ENCODE measurements at places on chromosomes 7 and 10.

- DNase-seq = peak; percentile 87
Measured at GRCh38 chr7:141844256-141844655, 3.0 kb upstream of the PRSS37 start.

GRCh38 chr10:61487506-61487905 is 34.3 kb upstream of the TMEM26 start:
- DNase-seq = no peak

GRCh38 chr7:44375236-44375699 is 49.9 kb upstream of the CAMK2B start:
- DNase-seq = no peak

DNA sequence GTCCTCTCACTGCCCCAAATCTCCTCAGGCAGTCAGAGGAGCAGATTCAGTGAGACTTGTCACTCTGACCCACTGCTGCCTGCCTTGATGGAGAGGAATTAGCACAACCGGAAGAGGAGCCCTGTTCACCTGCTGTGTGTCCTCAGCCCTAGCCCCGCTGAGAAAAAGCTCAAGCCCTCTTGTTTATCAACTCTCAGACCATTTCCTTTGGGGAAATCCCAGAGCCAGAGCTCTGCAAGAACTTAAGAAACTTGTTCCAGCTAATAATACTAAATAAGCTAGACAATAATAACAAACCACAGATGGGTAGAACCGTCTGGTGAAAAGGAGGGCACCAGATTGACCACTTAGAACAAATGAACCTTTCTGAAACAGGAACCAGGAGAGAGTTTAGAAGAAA is 37.7 kb upstream of the ITGB1 start:
- no peak for DNase-seq

- peak; percentile 97 for DNase-seq
Measured at GRCh38 chr7:41054960-41055661, 647.8 kb downstream of the INHBA start.

DNA sequence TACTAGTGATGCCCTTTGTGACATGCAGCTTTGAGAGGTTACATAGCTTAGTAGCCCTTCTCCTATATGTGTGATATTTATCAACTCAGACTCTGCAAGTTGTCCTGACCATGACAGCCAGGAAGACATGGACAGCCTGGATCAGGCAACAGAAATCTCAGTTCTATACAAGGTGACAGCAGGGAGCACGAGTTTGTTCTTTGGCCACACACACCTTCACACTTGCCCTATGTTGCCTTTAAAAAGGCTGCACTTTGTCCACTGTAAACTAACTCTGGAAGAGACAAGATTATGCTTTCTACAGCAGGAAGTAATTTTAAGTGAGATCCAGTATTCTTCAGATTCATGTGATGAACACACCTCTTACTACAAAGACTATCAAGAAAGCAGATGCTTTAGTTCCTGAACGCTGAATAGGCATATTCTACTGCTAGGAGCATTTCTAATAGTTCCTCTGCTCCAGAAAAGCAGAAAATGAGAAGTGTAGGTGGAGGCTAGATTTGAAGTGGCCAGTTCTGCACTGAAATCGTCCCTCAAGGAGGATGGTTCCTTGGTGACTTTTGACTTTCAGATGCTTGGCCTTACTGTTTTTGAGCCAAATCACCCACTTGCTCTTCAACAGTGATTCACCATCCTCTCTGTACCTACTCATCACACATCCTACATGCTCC is 239.2 kb downstream of the COBL start:
- DNase-seq = no peak

GRCh38 chr7:100016215-100016901 is 962 bp downstream of the ZKSCAN1 start:
- DNase-seq = no peak

GRCh38 chr7:25994433-25994994 is 157.5 kb upstream of the NFE2L3 start:
- no peak for DNase-seq

DNA sequence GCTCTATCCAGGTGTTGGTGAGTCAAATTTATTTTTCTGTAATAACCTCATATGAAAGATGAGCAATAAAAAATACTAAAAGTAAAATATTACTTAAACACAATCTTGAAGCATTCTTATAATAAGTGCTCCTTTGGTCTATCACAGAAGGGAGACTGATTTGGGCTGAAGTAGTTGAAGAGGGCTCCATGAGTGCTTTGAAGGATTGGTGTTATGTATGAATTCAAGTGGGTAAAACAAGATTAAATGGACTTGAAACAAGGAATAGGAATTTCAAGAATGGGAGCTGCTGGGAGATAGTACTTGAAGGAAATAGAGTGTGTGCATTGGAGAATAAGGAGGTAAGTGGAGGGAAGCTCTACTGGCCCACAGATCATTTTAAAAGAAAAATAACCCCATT is 7.3 kb upstream of the OR2A2 start:
- DNase-seq = no peak
